Non-pigmented ciliary epithelial cell (primary cell): ENCODE measurements at places on chromosomes 1 and 21.

- no peak for DNase-seq
Observed at GRCh38 chr1:227785094-227785804, 30.2 kb upstream of the PRSS38 start.

DNA sequence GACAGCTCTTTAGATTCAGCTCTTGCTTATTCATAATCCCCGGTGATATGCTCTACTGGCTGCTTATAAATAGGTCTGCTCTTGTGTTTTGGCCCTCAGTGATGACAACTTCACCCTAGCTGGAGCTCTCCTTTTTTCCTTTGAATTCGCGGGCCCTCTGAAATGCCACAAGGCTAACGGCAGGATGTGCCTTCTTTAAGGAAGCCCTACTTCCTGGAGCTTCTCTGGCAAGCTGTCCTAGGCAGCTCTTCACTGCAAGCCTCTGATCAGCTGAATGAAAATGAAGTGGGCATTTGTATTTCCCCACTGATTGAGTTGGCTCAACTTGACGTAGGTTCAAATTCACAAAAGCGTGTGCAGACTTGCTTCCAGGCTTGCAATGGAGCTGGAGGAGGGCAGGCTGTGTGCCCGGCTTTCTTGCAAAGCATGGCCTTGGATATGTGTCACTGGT lies 22.2 kb downstream of the SGIP1 start:
- no peak for DNase-seq

- DNase-seq = no peak
Observed at GRCh38 chr1:29607236-29607635, 370.9 kb downstream of the PTPRU start.

GRCh38 chr1:210233495-210234328 lies 1.1 kb downstream of the SERTAD4 start:
- DNase-seq = no peak

- no peak for DNase-seq
Observed at GRCh38 chr1:6594977-6595740, 7.5 kb downstream of the KLHL21 start.

- DNase-seq = no peak
Observed at GRCh38 chr1:68197891-68198290, 34.4 kb downstream of the WLS start.

- DNase-seq = peak; percentile 80
Observed at GRCh38 chr1:64476251-64476952, 6.5 kb downstream of the CACHD1 start.

DNA sequence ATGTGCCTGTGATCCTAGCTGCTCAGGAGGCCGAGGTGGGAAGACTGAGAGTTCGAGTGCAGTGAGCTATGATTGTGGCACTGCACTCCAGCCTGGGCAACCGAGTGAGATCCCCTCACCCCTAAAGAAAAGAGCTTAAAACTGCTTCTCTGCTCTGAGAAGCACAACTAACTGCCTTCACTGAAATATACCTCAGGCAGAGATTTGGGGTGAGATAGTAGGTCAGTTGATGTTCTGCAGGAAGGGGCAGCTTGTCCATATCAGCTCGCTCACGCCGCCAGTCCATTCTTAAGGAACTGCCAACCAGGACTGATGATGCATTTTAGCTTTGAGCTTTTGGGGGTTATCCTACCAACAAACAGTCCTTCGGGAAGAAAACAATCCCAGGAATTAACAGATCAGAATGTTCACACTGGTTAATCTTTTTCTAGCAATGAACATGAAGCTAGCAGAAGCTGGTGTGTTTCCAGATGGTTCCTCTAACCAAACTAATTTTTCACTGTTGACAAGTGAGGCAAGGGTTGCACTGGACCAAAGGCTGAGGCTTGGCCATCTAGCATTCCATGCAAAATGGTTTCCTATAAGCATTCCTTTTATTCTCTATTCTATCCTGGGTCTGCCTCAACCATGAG lies 31.6 kb downstream of the LHX4 start:
- DNase-seq = no peak

- no peak for DNase-seq
Observed at GRCh38 chr1:228400692-228401454, 5.8 kb downstream of the TRIM11 start.

- DNase-seq = no peak
Observed at GRCh38 chr1:227726924-227727599, 8.0 kb downstream of the JMJD4 start.

GRCh38 chr21:31045841-31046240 lies 7.6 kb upstream of the KRTAP19-8 start:
- no peak for DNase-seq

DNA sequence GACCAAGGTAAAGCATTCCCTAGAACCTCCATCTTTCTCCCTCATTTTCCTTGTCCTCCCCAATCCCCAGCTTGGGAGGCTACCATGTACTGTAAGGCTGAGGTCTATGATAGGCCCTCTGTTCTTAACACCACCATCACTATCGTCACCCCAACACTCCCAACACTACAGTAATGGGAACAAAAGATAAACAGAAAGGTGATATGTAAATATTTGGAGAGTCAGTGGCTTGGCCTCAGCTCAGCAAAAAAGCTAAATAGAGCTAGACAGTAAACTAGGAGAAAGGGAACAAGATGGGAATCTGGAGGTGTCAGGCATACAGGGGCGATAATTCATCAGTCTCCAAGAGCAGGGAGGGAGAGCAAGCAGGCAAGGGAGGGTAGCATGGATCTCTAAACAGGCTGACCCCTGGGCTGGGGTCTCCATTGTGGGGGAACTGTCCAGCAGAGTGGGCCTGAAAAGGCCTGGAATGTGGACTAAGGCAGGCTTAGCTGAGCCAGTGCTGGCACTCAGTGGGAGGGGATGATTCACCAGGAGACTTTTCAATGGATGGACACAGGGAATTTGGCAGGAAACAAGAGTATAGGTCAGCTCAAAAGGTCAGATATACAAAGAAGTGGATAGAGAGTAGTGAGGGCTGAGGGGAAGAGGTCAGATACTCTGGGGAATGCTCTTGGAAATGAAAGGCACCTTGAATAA lies 6.7 kb downstream of the WNT2B start:
- no peak for DNase-seq

GRCh38 chr1:225883616-225884265 lies 1.6 kb upstream of the TMEM63A start:
- no peak for DNase-seq

DNA sequence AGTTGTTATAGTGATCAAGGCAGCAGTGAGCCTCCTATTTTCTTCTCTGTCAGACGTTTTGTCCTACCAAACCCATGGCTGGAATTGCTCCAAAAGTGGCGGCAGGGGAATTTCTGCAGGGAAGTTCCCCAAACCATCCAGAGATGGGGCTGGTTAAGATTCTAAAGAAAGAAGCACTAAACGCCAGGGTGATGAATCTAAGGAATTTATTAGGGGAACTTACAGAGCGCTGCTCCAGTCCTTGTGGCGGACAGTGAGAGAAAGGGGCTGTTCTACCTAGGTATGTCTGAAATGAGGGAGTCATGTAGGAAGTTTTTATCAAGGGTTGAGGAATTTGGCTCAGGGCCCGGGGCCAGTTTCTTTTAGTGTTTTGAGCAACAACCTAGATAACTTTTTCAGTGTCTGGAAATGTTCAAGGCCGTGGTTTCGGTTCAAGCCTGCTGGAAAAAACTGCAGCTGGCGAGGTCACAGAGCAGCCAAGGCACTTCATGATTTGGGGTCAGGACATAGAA lies 222.4 kb upstream of the B3GALT2 start:
- peak; percentile 87 for DNase-seq

GRCh38 chr1:1000357-1001056 lies 610 bp upstream of the HES4 start:
- no peak for DNase-seq

- no peak for DNase-seq
Observed at GRCh38 chr1:17274186-17275170, 25.6 kb downstream of the PADI3 start.

GRCh38 chr1:18569811-18570545 lies 60.7 kb upstream of the PAX7 start:
- no peak for DNase-seq

- DNase-seq = no peak
Observed at GRCh38 chr1:65541161-65541560, 120.7 kb downstream of the LEPR start.

DNA sequence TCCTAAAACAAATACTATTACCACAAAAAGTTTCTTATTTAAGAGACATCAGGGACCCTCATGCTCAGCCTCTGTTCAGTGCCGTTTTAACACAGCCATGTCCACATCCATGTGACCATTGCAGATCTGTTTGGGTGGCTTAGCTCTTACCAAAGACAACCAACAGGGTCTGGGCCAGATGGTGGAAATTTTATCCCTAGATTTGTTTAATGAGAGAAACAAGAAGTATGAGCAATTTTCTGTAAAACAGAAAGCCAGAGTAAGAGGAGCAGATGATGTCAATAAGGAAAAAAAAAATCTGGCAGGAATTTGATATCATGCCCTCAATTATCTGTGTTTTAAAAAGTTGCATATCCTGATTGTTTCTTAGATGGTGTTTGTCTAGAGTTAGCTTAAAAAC lies 299.9 kb downstream of the TM2D1 start:
- DNase-seq = no peak

- no peak for DNase-seq
Observed at GRCh38 chr1:234608911-234609690, 877 bp downstream of the IRF2BP2 start.

GRCh38 chr1:109636201-109636952 lies 16.7 kb downstream of the AMPD2 start:
- DNase-seq = no peak

- DNase-seq = no peak
Observed at GRCh38 chr1:117215733-117216462, 5.2 kb upstream of the VTCN1 start.

- DNase-seq = peak; percentile 46
Observed at GRCh38 chr1:154736841-154737240, 128.9 kb upstream of the ADAR start.

- DNase-seq = no peak
Observed at GRCh38 chr1:97063532-97063931, 341.9 kb downstream of the PTBP2 start.

DNA sequence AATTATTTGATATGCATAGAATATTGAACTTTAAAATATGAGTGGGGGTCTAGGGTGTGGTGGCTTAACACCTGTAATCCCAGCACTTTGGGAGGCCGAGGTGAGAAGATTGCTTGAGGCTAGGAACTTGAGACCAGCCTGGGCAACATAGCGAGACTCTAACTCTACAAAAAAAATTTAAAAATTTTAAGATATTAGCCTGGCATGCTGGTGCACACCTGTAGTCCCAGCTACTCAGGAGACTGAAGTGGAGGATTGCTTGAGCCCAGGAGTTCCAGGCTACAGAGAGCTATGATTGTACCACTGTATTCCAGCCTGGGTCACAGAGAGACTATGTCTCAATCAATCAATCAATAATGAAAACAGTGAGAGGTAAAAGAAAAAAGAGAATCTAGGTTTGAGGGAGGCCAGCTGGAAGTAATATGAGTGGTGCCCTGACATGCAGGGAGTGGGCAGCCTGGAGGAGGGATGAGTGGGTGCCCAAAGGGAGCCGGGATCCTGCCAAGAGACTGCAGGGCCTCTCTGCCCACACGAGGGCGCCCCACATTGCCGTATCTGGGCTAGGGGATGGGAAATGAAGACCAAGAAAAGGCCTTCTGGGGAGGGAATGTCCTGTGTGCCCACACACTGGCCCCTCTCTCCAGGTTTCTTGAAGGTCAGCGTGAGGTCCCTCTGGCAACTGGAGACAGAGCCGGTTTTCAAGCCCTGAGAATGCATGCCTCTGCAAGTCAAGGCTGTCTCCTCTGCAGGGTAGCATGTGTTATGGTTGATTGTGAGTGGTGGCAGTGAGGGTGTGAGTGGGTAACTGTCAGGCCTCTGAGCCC lies 93.9 kb upstream of the PPM1J start:
- DNase-seq = no peak

GRCh38 chr1:195745189-195746010 lies 862.8 kb downstream of the KCNT2 start:
- no peak for DNase-seq

DNA sequence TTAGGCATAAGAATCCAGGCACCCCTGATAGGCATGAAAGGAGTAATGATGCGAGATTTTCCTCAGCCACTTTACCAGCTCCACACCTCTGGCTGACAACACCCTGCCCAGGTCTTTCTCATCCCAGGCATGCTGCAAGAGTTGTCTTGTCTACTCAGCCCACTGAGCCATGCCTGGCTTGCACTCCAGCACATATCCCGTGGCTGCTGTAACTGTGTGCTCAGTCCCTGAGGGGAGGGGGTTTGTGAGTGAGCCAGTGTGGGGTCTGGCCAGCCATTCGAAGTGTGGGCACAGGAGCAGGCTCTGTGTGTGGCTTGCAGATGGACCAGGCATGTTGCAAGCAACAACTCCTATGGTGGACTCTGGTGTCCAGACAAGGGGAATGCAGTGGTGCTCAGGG lies 529.6 kb downstream of the ADGRL2 start:
- no peak for DNase-seq

GRCh38 chr1:93740601-93741031 lies 59.0 kb upstream of the BCAR3 start:
- no peak for DNase-seq

DNA sequence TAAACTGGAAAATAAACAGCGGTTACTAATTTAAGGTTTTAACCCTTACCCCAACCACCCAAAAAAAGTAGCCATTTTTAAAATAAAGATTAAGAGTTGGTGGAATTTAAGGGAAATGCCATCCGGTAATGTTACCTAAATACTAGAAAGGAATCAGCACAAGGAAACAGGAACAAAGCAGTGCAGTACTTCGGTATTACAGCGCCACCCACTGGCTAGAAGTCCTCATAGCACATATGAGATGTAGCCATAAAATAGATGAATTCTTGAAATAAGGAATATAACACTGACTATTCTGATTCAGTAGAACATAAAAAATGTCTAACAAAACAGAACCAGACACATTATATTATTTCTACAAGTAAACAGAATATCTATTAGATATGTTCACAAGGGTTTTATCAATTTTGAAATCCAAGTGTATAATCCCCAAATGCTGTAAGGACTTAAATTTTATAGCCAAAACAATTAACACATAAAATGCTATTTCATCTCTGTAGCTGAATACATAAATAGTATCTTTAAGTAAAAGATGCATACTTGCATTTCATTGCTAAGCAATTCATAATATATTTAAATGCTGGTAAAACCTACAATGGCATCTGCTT lies 58.8 kb downstream of the FRRS1 start:
- DNase-seq = no peak

- DNase-seq = no peak
Observed at GRCh38 chr1:83505148-83505547, 493.8 kb downstream of the TTLL7 start.

- peak; percentile 37 for DNase-seq
Observed at GRCh38 chr1:207004931-207005830, 27.4 kb downstream of the C1orf116 start.

GRCh38 chr1:33365560-33365997 lies 44.7 kb upstream of the A3GALT2 start:
- DNase-seq = no peak

- DNase-seq = no peak
Observed at GRCh38 chr1:103198076-103198475, 89.8 kb upstream of the COL11A1 start.

- DNase-seq = peak; percentile 90
Observed at GRCh38 chr1:181255270-181255929, 166.9 kb downstream of the IER5 start.

- no peak for DNase-seq
Observed at GRCh38 chr1:113647164-113647563, 112.1 kb downstream of the PHTF1 start.
